AG04449 (cell line): ENCODE measurements at places on chromosomes 4 and X.

DNA sequence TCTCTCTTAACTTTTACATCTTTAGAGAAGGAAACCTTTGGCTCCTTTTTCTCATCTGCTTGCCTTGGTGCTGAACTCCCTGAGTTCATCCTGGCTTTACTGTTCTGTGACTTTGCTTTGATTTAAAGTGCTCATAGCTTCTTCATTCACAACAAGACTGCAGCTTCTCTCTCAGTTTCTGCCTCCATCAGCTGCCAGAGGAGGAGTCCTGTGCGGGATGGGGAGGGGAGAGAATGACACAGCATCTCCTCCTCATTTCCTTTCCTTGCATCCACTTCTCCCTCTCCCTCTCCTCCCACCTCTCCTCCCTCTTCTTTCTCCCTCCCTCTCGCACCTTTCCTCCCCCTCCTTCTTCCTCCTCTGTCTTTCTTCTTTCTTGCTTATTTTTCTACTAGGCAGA is 42.0 kb downstream of the CBLL2 start:
- DNase-seq: no peak

DNA sequence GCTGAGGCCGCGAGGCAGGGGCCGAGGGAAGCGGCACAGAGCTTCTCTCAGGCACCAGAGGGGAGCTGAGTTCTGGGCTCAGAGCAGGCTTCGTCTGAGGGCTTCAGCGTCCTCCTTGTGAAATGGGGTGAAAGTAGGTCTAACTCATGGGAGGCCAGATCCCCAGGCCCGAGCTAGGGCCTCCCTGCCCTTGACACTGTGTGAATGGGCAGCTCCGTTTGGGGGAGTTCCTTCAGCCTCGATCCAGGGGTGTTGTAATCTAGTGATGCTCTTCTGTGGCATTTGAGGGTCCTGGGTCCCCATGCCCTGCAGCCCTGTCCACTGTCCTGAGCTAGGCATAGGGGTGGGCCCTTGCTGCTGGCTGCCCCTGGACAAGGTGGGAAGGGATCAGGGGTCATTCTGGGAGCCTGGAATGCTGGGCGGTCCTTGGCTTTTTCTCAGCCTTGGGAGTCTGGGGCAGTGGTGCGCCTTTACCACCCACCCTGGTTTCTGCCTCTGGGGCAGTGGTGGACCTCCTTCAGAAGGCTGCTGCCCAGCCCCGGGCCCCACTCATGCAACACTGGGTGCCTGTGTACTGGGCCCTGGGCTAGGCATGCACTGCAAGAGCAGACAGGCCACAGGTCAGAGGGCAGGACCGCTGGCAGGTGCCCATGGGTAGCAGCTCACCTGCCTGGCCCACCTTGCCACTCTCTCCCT is 4.1 kb downstream of the SH3BP2 start:
- DNase-seq: no peak

GRCh38 chr4:6313216-6313615 is 43.6 kb downstream of the WFS1 start:
- no peak for DNase-seq

- no peak for DNase-seq
Observed at GRCh38 chrX:8748855-8749254, 16.9 kb upstream of the ANOS1 start.

DNA sequence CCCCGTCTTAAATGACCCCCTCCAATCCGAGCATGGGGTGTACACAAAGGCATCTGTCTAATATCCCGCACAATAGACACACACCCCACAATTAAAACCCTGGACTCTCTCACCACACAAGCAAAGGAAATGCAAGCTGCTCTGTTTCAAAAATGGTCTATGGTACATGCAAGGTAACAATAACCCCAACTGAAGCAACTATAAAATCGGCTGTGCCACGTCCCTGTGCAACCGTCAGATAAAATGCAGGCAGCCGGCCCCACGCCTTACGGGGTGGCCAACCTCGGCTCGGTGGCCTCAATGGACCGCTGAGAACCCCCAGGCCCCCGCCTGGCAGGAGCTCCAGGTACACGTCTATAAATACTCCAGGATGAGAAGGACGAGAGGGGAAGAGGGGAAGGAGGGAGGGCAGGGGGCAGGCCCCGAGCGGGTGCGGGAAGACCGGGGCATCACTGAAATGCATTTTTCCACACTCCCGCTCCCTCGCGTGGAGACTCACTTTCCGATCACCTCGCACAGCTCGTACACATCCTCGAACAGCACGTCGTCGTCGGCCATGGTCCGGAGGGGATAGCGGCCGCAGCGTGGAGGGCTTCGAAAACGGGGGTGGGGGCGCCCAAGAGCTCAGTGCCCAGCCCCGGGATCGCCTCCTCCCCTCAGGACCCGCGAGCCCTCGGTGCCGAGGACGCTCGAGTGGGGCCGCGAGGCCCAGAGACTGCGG is 763 bp downstream of the CASK start:
- no peak for DNase-seq

GRCh38 chrX:87006561-87006960 is 511.0 kb upstream of the KLHL4 start:
- DNase-seq: no peak

DNA sequence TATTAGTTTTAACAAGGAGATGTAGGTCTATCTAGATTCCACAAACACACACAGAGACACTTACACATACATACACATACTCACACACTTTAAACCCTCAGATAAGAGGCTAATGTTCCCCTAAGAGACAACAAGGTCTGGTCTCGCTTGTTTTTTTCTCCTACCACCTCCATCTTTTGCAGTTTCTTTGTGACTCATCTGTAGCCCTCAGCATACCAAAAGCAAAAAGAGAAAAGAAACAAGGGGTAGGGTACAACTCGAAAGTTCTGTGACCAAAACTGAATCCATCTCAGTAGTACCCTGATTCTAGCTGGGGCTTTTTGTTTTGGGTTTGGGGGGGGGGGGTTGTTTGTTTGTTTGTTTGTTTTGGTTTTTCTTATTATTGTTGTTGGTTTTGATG is 12.2 kb upstream of the EXOSC9 start:
- DNase-seq: no peak

DNA sequence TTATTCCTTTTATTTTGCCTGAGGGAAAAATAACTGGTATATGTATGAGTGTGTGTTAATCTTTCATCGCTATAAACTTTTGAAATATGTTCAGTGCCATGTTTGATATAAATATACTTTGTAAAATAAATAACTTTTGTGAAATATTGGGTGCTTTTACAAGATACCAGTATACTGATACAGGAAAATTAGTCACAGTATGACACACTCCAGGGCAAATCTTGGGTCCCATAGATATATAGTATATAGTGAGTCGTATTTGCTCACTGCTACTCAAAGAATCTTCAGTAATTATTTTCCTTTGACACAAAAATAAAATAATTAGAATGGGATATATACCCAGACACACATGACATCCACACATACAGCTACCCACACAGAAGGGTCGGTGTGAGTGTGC is 472.3 kb downstream of the GRID2 start:
- DNase-seq: no peak

DNA sequence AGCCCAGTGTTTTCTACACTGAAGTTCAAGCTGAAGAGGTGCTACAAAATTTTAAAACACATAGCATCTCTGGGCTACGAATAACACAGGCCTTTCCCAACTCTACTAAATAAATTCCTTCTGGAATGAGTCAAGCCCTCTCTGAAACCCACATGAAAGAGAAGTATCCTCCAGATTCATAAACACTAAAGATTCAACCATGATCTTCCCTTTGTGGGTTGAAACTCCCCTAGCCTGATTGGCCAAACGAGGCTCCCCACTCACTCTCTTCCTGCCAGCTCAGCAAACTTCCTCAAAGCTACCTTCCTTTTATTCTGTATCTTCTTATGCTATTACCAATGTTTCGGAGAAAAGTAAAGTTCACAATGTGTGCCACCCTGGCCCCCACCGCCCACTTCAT is 95.4 kb downstream of the NKX6-1 start:
- DNase-seq: no peak

DNA sequence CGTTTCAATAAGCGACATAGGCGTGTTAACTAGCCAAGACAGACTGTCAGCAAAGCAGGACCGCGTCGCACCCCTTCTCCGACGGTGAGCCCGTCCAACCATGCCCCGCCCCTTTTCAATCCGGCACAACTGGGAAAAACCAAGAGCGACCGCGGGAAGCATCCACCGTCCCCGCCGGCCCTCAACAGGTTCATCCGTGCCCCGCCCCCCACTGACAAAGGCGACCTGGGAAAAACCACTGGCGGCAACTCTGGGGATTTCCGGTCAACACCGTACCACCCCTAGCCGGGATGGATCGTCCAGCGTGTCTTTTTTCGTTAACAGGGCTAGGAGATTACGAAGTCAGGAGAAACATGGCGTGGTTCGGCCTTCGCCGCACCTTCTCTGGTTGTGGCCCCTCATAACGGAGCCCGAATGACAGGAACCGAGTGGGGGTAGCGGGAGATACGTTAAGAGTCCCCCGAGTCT is 377 bp downstream of the TIMM17B start:
- no peak for DNase-seq

GRCh38 chr4:4426511-4427120 is 39.7 kb downstream of the NSG1 start:
- no peak for DNase-seq
